IPS DF 6.9 (cell line): ENCODE measurements at places on chromosomes 12 and 14.

DNA sequence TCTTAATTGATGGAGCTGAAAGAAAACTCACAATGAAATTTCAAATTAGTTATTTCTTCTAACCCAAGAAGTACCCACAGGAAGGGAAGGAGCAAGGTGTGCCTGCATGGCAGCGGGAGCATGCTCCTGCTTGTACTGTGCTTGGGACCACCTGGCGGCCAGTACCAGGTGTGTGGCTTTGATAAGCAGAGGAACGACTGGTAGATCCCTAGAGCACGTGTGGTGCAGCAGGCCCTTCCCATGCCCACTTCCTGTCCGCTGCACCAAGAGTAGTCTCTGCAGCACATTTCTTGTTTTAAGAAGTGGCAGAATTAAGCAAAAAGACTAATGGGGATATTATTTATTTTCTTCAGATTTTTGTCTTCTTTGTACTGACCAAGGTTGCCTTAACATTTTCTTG, 122.3 kb upstream of the ATF1 start:
- no peak for DNase-seq

- no peak for DNase-seq
Measured at GRCh38 chr12:130474599-130475269, 137.0 kb downstream of the PIWIL1 start.

DNA sequence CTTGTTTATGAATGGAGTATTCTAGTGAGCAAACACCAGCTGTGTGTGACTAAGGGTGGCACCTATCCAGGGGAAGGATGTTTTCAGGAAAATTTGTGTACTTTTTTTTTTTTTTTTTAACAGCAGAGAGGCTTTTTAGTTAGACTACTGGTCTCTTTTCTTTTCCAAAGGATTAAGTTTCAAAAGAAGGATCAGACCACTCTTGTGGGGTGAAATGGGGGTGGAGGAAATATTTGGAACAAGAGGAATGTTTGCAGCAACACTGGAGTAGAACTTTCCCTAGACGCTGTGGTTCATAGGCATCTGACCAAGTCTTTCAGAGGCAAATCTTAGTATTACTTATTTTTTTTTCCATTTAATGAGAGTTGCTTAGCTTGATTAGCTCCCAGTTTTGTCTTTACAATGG, 21.1 kb downstream of the NUBPL start:
- no peak for DNase-seq

- DNase-seq, result no peak
Measured at GRCh38 chr12:66500841-66501240, 178.0 kb downstream of the GRIP1 start.

- DNase-seq, result no peak
Measured at GRCh38 chr12:7444076-7444475, at the start of gene CD163L1. CD163L1 (minus strand) TSS chr12:7444153; CDS start chr12:7444127, 26 bp downstream.

DNA sequence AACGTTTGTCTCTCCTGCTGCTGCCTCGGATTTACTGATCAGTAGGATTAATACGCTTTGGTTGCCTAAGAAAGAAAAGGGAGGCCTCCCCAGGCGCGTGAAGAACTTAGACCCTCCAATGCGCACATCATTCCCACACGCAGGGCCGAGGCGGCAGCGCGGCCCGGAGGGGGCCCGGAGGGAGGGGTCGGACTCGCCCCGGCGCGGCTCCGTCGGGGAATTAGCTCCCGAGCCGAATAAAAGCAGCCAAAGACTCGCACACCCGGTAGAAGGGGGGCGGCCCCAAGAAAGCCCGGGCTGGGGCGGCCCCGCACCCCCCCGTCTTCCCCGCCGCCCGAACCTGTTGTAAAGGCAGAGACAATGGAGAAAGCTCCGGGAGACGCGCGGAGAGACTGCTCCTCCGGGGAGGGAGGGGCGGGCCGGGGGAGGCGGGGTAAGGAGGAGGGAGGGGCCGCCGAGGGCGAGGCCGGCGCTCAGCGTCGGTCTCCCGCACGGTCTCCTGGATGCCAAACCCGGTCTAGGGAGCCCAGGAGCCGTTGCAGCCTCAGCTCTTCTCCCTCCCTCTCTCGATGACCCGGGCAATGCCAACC, at the start of gene NELL2:
Gene NELL2, minus strand, starts transcription at position 362 of the 590 bp plus-strand sequence. CDS start 446 bp downstream, outside the sequence.
- DNase-seq, result peak; percentile 61

DNA sequence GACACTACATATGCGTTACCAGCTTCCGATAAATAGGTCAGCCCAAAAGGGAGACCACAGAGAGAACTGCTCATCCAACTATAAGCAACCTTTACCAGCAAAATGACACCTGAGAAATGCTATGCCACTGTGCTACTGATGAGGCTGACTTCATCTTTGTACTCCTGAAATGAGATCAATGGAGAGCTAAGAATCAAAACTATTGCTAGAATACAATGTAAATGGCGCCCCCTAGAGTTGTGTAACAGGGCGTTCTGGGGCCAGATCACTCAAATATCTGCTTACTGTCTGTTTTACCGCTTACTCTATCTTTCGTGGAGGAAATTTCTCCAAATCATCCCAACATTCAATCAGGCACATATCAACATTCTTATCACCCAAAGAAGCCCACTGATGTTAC, 4.6 kb downstream of the ZNF384 start:
- no peak for DNase-seq

- DNase-seq, result no peak
Measured at GRCh38 chr14:89277203-89277602, 139.8 kb downstream of the FOXN3 start.

DNA sequence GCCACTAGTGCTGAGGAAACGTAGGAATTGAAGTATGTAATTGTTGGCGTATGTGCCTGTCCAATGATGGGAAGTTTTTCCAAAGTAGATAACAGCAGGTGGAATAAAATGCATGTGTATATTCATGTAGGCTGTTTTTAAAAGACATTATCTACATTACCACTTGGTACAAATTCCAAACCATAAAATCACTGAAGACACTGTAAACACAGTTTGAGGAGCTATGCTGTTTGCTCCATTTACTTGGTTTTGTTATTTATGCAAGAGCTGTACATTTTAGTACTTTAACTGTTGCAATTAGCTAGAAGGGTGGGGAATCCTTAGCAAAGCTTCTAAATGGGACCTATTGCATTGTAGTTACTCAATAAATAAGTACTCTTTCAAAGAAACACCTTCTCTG, 274.5 kb upstream of the DIO2 start:
- no peak for DNase-seq

DNA sequence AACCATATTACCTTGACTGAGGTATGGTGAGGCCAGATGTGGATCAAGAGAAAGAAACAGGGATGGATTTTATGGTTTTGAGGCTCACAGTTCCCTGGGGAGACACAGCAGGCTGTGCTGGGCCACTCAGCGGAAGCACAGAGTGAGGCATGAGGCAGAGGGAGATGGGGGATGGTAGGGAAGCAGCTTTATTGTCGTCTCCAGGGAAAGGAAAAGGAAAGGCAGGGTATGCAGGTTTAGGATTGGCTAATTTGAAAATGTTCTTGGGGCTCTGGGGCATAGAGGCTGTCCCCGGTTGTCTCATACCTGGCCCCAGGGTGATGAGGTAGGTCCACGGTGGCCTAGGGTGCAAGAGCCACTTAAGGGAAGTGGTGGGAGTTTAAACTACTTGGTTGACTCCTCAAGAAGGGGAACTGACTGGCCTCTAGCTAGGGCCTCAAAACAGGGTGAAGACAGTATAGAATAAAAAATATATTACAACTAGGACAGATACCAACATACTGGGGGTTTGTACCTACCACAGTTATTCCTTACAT, 322.8 kb downstream of the RGS6 start:
- DNase-seq, result no peak

DNA sequence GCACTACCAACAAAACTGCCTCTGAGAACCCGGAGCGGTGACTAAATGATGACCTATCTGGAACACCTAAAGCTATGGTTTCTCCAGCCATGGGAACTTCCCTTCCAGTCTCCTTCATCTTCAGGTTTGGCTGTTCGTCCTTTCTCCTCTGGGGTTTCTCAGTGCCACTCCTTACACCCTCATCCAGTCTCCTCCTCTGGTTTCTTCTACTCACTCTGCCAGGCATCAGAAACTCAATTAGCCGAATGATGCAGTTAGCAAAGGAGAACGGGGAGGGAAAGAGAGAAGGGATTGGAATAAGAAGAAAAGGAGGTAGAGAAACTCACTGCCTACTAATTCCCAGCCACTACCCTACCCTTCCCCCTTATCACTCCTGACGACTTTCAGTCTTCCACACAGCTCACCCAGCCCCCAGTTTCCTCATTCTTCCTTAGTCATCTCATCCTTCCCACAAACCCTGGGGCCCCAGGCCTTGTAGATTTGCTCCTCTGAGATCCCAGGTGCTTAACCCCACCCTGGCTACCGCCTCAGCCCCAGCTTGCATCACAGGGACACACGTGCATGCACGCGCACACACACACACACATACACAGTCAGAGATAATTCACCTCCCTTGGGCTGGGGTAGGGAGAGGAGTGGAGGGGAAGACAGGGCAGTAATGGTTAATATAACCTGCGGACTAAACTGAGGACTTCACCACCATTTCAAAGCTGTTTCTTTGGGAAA, 13.0 kb downstream of the FGD6 start:
- no peak for DNase-seq

- no peak for DNase-seq
Measured at GRCh38 chr12:63937378-63938316, 93.1 kb downstream of the SRGAP1 start.

DNA sequence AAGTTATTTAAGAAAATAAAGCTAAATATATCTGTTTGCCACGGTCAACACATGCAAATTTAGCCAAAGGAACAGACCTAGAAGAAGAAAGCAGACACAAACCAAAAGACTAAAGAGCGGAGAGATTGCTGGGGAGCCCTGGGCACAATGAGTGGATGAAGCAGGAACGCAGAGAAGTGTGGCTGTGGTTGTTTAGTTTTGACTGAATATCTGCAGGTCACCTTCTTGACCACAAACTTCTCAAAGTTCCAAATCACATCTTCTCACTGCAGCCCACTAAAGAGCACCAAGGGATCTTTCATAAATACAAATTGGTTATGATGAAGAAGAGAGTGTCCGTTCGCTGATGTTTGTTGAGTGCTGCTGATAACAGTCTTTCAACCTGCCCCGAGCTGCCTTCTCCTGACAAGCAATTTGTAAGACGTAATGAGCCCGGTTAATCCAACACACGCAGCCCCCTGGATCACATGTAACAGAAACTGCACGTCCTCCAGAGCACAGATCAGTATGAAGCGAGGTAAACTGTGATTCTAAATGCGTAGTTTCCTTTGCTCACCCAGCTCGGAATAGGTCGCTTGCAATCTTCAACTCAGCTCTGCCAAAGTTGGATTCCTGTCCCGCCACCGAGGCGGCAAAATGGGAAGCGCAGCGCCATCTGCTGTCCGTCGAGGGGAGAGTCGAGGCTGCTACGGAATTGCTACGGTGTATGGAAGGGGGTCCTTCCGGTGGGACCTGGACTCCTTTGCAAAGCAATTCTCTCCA, 120.8 kb downstream of the GXYLT1 start:
- peak; percentile 79 for DNase-seq

DNA sequence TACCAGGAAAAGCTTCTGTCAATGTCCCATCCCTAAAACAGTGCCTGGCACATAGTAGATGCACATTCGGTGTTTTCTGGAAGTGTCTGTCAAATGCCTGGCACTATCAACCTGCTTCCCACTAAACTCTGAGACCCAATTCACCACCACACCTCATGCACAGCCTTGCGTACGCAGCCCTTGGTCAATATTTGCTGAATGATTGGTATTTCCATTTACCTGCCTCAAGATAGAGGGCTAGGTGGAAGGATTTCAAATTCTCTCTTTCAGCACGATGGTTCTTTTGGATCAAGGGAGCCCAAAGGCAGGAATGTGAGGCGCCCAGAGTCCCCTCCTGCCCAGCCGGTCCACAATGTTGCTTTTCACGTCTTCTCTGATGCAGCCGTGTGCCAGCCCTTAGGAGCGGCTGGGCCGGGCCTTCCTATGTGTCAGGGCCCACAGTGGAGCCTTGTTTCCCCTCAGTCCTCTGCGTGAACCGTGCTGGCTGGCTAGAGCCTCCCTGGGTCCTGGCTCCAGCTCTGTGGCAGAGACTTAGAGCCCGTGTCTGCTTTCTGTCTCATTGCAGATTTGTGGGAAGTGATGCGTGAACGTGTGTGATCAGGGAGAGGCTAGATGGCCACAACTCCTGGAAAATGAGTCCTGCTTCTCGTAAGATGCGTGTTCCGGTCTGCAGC, 99.9 kb upstream of the RFLNA start:
- no peak for DNase-seq

- DNase-seq, result no peak
Measured at GRCh38 chr12:90090929-90091651, 382.5 kb upstream of the ATP2B1 start.

GRCh38 chr12:26172946-26173552, 22.3 kb upstream of the SSPN start:
- DNase-seq, result no peak

DNA sequence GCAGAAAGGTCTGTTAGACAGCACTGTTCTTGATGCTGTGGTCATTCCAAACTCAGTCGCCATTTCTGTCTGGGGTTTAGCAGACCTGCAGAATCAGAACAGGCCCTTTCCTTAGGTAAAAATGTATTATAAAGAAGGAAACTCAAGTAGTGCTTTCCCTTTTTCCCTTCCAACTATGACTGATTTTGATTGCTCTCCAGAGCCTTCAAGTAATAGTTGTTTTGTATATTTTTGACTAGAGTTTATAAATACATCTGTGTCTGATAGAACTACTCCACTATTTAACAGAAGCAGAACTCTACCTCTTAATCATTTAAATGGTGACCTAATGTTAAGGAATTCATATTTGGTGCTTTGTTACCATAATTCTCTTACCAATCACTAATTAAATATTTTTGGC, 74.0 kb downstream of the WNK1 start:
- no peak for DNase-seq

GRCh38 chr12:25924491-25925001, 33.9 kb upstream of the RASSF8 start:
- DNase-seq, result no peak

DNA sequence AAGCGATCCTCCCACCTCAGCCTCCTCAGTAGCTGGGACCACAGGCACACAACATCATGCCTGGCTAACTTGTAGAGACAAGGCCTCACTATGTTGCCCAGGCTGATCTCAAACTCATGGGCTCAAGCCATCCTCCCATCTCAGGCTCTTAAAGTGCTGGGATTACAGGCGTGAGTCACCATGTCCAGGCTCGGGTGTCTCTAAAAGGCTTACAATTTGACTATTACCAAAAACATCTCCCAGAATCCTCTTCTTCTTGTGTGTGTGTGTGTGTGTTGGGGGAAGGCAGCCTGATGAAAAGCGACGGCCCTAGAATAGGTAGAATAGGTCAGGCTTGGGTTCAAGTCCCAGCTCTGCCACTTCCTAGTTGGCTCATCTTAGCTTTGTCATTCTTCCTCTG, 16.8 kb downstream of the MSI1 start:
- no peak for DNase-seq

- no peak for DNase-seq
Measured at GRCh38 chr14:51626185-51626584, 25.5 kb upstream of the FRMD6 start.

GRCh38 chr12:51855586-51856428, 7.3 kb upstream of the FIGNL2 start:
- no peak for DNase-seq

DNA sequence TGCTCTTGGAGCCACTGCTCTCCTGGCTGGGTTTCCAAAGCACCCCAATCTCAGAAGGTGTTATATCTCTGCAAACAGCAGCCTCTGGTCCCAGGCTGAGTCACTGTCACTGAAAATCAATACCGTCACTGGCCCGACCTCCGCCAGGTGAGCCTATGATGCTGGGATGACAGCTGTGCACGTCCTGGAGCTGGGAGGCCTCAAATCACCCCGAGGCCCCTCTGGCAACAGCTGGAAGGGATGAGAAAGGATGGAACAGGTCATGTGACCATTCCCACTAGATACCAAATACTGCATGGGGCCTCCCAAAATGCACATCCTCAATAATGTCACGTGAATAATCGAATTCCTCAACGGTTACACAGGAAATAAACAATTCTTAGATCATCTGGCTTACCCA, 190.8 kb downstream of the TTC7B start:
- no peak for DNase-seq
